ENCODE measurements at places on chromosomes 16 and 17.
A peak's percentile ranks its signal among the peaks of the same experiment; 100 is the strongest.

- no peak for DNase-seq
These were observed 103.6 kb upstream of the C16orf82 start for GRCh38 chr16:26963109-26963508.

DNA sequence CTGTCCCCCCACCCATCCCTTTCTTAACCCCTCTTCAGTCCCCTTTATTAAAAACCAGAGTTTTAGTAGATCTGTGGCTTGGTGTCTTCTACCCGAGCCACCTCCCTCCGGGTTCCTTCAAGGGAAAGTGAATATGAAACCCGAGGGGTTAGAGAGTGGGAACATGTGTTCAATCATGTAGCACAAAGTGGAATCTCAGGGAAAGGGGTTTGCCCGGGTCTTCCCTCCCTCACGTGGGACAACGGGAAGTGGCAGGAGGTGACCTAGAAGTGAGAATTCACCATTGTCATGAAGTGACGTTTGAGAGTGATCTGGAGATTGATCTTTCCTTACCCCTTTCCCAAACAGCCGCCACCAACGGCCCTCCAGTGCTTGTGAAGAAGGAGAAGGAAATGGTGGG, 5.0 kb downstream of the RNF227 start:
- DNase-seq: no peak

GRCh38 chr16:72221630-72222024, 49.7 kb upstream of the PMFBP1 start:
- DNase-seq: no peak

- no peak for DNase-seq
These were observed 364.9 kb downstream of the SNX29 start for GRCh38 chr16:12341423-12341822.

DNA sequence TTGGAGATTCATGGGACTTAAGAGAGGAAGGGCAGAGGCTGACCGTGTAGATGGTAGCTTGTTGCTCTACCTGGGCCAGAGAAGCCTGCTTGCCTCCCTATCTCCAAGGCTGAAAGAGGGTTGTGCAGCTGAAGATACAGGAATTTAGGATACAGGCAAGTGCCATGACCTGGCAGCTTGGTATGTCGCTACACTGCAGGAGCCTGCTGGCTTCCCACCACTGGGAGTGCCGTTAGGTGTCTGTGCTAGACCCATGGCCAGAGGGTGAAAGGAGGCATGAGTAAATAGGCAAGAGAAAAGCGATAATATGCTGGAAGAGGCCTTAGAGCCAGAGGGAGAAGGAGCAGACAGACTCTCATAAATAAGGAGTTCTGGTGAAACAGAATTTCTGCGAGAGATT, 10.6 kb downstream of the NAA60 start:
- DNase-seq: no peak

GRCh38 chr17:59651346-59651745, 31.7 kb downstream of the CLTC start:
- DNase-seq: no peak

DNA sequence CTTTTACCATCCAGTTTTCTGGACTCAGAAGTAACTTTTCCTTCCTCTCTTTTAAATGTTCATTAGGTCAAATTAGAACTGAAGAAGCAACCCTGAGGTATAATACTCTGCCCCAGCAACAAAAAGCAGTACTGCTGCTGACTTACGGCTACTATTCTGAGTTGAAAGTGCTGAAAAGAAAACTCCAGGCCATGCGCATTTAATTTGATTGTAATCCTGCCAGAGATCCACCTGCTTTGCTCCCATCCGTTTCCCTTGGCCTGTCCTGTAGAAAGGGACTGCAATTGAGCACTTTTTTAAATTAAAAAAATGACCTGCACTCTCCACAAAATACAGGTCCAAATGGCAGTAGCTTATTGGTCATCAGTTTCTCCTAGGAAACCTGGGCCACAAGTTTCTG, 61.6 kb downstream of the PITPNC1 start:
- DNase-seq: no peak

- peak; percentile 5 for DNase-seq
These were observed 74.0 kb downstream of the N4BP1 start for GRCh38 chr16:48535831-48536613.

DNA sequence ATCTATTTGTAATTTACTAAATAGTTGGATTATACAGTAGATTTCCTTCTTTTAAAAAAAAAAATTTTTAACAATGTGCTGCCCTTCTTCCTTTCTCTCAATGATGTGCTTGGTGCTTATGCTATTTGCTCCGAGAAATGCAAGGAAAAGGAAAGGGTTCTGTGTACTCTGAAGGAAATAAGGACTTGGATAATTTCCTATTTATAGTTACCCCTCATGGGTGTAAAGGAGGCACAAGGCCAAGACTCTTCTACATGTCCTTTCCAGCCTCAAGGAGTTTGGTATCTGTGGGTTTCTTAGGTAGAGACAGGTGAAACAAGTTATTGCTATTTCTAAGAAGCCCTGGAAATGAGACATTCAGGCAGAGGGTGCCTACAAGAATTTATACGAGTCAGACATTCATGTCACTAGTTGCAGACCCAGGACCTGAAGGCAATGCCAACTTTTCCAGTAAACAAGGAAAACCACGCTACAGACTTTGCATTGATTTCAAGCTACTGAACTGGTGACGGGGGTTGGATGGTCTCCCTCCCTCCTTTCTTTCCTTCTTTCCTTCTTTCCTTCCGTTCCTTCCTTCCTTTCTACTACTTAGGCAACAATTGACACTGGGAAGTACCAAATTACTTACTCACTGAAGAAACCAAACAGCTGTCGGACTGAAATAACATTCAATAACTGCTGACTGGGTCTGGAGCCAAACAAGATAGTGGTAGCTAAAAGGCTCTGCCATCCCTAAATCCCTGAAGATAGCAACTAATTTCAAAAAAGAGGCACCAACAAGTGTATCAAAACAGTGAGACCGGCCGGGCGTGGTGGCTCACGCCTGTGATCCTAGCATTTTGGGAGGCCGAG, 33.8 kb upstream of the GHDC start:
- DNase-seq: no peak

DNA sequence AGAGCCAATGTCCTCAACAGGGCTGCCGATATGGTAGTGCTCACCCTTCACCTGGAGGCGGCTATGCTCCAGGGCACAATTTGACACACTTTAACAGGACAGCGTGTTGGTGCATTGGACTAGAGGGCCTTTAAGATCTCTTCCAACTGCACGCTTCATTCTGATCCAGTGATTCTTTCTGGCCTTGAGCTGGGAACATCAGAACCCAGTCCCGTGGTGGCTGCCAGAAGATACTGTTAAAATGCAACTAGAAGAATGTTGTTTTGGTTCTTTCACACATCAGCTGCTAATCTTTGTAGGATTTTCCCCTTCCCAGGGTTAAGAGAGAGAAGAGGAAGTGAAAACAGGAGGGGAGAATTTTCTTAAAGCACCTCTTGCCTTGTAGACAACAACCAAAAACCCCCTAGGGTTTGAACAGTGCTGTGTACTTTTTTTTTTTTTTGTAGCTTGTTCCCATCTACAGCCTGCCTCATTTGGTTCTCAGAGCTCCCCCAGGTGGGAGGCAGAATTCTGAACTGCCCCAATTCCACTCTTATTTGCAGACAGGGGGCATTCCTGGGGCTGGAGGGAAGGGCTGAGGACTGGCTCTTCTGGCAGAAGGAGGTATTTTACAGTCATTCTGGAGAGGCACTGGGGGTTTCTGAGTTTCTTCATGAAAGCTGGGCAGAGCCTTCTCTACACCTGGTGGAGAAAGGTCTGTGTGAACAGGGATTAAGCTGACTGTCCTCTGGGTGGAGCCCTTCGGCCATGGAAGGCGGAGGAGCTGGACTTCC, 32.4 kb downstream of the SMARCE1 start:
- DNase-seq: peak; percentile 18

DNA sequence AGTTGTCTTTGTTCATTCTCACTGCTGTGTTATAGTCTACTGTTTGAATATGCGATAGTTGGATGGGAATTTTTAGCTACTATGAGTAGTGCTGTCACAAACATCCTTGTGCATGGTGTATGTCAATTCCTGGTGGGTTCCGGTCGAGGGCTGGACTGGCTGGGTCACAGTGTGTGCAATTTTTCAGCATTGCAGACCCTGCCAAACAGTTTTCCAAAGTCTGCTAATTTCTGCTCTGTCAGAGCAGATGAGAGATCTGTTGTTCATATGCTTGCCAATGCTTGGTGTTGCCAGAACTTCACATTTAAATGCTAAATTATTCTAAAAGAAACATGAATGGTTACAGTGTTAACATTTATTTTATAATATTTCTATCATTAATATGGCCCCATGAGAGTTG, 3.6 kb upstream of the C16orf96 start:
- no peak for DNase-seq

Measured in neuronal stem cell (in vitro differentiated cells).